ENCODE measurements at places on chromosomes 6 and 20. TPM values are rescaled to one million over a fixed set of nuclear protein-coding genes. Genes with fewer than 3 reads are reported as not detected.

Gene EFCAB8
- 0.15 TPM for total RNA-seq

Gene FAM83B
- 2.0 TPM for total RNA-seq

Gene TMEM244
- total RNA-seq = not detected

DNA sequence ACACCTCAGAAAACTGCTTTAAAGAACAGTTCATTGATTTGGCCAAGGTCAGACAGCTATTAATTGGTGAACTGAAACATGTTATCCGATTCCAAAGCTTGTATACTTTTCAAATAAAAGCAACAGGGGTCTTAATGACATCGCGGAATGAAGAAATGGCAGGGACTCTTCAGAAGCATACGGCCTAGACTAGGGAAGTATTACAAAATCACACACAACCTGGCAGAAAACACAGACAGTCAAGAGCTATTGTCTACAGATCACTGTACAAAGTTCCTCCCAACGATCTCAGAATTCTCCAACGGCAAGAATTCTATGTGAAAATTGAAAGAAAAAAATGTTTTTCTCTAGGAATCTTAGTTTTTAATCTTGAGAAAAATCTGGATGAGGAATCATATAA, 105.5 kb downstream of the PTPRK start:
- H3K27ac ChIP-seq = no peak overlapping the region
- H3K4me3 ChIP-seq = no peak overlapping the region
- DNase-seq = no peak
- no peaks in the 10 kb centered on the region for H3K36me3 ChIP-seq

GRCh38 chr6:159062564-159062945, 17.8 kb upstream of the TAGAP start:
- H3K27ac ChIP-seq = no peak overlapping the region
- no peaks in the 10 kb centered on the region for H3K27me3 ChIP-seq
- H3K4me1 ChIP-seq = no peaks in the 10 kb centered on the region
- DNase-seq = no peak
- H3K36me3 ChIP-seq = no peaks in the 10 kb centered on the region
- no peak overlapping the region for H3K4me3 ChIP-seq

- H3K27me3 ChIP-seq = no peaks in the 10 kb centered on the region
- no peaks in the 10 kb centered on the region for H3K36me3 ChIP-seq
- no peaks in the 10 kb centered on the region for H3K4me1 ChIP-seq
These were observed 26.3 kb upstream of the PMEPA1 start for GRCh38 chr20:57735831-57736737.

DNA sequence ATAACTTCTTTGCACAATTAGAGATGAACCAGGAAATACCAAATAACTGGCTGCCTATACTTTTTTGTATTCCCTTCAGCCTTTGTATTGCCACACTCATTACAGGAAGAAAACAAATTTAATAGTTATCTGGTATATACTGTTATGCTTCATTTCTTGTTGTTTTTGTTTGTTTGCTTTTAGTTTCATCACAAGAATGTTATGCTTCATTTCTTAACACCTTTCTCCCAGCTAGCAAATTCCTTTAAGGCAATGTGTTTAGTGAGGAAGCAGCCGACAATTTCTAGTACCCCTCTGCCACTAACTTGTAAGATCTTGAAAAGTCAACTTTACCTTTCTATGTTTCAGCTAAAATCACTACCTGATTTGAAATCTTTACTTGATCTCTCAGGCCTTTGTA, 1.4 kb downstream of the NCOA6 start:
- H3K27ac ChIP-seq = peak overlapping the region; percentile 82
- H3K36me3 ChIP-seq = no peaks in the 10 kb centered on the region
- peaks cover 21% of the 10 kb centered on the region for H3K4me1 ChIP-seq
- H3K4me3 ChIP-seq = peak overlapping the region; percentile 91
- no peak for DNase-seq

DNA sequence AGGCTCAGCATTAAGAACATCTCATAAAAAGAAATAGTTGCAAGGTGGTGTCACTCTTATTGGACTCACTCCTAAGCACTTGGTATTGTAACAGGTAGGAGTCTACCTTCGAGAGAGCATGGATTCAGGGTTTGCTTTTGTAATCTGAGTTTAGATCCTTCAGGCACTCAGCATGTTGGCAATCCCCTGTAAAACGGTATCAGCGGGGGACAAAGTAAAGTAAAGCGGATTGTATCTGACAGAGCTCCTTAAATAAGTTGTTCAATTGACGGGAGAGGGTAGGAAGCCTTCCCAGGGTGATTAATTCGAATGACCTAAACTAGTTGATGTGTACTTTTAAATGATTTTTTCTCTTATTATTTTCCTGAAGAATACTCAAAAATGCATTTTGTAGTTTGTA, 869.8 kb upstream of the EPHA7 start:
- no peak overlapping the region for H3K27ac ChIP-seq
- H3K4me3 ChIP-seq = no peak overlapping the region
- no peaks in the 10 kb centered on the region for H3K4me1 ChIP-seq
- no peak for DNase-seq

DNA sequence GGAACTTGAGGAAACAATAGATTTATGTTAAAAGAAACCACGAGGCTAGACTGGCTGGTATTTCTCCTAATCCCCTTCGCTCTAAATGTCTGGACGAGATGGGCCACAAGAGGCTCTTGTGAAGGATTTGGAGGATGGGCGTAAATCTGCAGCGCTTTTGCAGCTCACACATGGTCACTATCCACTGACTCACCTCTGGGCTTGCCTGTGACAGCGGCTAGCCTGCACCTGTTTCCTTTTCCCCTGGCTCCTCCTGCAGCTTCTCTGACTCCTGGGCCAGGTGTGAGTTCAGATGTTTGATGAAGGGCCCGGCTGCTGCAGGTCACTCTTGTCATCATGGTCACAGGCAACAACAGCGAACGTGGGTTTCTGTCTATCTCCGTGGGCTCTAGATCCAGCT, 629.4 kb downstream of the CBLN4 start:
- no peak overlapping the region for H3K4me3 ChIP-seq
- no peaks in the 10 kb centered on the region for H3K27me3 ChIP-seq
- no peaks in the 10 kb centered on the region for H3K4me1 ChIP-seq
- H3K27ac ChIP-seq = no peak overlapping the region

DNA sequence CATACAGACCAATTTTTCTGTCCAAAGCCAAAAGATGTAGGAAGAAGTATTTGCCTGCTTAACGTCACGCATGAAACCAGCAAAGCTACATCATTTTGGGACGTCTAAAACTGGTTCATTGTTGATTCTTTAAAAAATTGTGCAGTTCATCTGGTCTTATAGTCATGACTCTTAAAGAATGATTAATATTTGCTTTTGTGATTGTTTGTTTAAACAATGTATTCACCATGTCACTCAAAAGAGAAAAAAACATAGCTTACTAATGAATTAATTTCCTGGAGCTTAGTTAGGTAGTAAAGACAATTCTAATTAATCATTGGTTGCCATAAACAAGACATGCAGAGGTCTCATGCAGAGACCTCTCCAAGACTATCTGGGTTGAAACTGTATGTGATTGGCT, 157.3 kb downstream of the RPS12 start:
- DNase-seq = no peak
- no peak overlapping the region for H3K27ac ChIP-seq
- H3K4me1 ChIP-seq = no peaks in the 10 kb centered on the region
- no peak overlapping the region for H3K4me3 ChIP-seq
- no peaks in the 10 kb centered on the region for H3K36me3 ChIP-seq

DNA sequence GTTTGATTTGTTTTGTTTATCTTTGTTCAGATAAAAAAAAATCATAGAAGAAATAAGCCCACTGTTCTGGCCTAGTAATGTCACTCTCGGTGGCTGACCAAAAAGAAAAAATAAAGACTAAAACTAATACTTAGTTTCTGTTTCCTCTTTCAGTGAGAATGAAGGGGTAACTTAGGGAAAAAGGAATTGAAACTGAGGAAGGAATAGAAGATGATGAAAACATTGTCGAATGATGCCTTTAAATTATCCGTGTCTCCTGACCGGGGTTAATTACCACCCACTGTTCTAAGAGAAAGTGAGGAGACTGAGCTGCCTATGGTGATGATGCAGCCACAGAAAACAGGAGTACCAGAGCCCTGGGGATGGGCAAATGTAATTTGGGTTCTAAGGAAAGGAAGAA, 73.1 kb downstream of the PTCHD4 start:
- no peak overlapping the region for H3K27ac ChIP-seq
- no peak for DNase-seq
- no peak overlapping the region for H3K4me3 ChIP-seq
- H3K36me3 ChIP-seq = no peaks in the 10 kb centered on the region

DNA sequence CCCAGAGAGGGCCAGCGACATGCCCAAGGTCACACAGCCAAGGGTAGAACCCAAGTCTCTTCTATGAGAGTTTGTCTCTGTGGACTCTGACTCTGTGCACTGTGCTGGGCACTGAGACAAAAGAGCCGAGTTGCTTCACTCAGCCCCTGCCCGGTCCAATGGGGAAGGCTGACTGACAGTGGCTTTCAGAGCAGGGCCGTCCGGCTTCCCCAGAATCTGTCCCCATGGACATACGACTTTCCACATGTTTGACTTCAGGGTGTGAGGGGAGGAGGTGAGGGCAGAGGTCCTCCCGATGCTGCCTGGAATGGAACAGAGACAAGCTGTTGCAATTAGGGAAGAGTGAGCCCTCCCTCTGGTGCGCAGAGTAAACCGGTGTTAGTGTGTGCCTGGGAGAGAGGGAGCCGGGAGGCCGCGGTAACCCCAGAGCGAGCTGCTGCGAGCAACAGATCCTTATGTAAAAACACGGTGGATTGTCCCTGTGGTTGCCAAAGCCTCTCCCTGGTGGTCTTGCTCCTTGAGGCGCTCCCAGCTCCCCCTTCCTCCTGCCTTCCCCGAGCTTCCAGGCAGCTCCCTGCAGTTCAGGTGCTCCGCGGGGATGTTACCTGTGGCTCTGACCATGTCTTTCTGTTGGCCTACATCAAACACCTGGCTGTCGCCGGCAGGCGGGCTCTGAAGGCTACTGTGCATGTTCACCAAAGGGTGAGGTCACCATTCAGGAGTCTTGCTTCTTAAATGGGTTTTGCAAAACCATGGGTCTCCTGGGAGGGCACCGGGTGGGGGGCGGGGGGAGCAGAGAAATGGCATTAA, 672 bp downstream of the SIRPA start:
- peak overlapping the region; percentile 51 for H3K4me3 ChIP-seq
- no peaks in the 10 kb centered on the region for H3K27me3 ChIP-seq
- H3K27ac ChIP-seq = peak overlapping the region; percentile 88
- no peak for DNase-seq

DNA sequence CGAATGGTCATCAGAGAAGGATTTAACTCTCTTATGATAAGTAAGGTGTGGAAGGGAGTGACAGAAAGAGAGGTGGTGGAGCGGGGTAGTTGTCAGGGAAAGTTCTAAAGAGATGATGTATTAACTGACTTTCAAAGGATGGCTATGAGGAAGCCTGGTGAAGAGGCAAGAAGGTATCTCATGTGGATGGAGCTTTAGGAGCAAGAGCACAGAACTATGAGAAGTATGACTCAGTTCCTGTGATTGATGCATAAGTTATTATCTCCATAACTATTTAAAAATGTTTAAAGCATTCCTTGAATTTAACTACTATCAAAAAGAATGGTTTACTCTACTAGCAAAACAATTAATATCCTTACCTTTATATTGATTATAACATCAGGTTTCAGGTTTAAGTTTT, 28.8 kb downstream of the AK9 start:
- H3K36me3 ChIP-seq = no peaks in the 10 kb centered on the region
- no peak overlapping the region for H3K4me3 ChIP-seq
- DNase-seq = no peak
- no peaks in the 10 kb centered on the region for H3K4me1 ChIP-seq
- H3K27ac ChIP-seq = no peak overlapping the region

DNA sequence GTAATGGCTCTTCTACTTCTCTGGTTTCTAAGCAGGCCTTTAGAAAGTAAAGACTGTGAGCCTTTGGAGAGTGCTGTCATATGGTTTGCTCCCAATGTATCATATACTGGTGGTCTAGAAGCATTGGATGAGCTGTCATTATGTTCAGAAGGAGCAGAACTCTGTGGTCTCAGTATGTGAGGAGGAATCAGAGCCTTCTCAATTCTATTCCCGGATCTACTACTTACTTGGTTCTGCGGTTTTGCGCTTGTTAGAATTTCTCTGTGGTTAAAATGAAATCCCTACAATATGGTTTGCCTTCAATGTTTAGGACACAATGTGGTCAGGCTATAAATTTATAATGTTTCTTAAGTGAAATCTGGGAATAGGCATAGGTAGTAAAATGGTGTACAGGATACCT, 64.6 kb downstream of the RWDD2A start:
- H3K27ac ChIP-seq = no peak overlapping the region
- no peak for DNase-seq
- no peaks in the 10 kb centered on the region for H3K36me3 ChIP-seq
- no peak overlapping the region for H3K4me3 ChIP-seq
- H3K27me3 ChIP-seq = no peaks in the 10 kb centered on the region
- H3K4me1 ChIP-seq = no peaks in the 10 kb centered on the region

- no peaks in the 10 kb centered on the region for H3K27me3 ChIP-seq
- no peak overlapping the region for H3K27ac ChIP-seq
- DNase-seq = no peak
- H3K4me1 ChIP-seq = no peaks in the 10 kb centered on the region
These were observed 56.1 kb upstream of the STMND1 start for GRCh38 chr6:17045581-17046322.

DNA sequence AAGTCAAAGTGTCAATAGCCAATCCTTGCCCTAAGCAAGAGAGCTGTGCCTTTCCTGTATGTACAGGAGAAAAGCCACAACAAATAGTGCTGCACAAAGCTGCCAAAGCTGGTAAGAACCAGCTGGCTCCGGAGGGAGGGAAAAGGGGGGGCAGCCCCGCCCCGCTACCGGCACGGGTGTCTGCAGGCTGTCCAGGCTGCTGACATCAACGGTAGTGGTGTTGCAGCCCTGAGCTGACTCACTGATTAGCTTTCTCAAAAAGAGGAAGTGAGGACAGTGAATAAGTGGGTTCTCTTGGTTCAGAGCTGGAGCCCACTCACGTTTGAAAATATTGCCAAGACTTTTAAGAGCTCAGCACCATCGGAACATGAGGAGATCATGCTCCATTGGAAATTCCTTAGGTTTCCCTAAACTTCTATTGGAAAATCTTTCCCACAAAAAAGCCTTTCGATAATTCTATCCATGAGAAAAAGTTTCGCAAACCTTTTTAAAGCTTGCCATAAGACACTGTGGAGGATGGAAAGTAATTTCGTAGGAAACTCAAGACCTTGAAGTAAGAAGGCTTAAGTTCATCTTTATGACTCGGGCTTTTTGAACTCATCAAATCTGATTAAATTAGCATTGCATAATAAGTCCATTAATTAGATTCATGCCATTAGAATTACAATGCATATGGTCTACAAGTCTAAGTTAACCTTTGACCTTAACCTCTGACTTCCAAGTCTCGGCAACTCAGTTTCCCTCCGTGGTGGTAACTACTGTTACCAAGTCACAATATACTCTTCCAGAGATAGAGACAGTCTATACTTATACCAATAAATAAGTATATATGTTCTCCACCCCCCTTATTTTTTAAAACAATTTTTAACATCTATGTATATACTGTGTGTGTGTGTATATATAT, 67.0 kb downstream of the TNFRSF21 start:
- no peaks in the 10 kb centered on the region for H3K36me3 ChIP-seq
- no peak overlapping the region for H3K4me3 ChIP-seq
- no peak overlapping the region for H3K27ac ChIP-seq
- no peaks in the 10 kb centered on the region for H3K27me3 ChIP-seq

- H3K27me3 ChIP-seq = no peaks in the 10 kb centered on the region
- H3K4me3 ChIP-seq = no peak overlapping the region
- H3K27ac ChIP-seq = no peak overlapping the region
- DNase-seq = no peak
- no peaks in the 10 kb centered on the region for H3K36me3 ChIP-seq
These were observed 76.9 kb downstream of the PLCG1 start for GRCh38 chr20:41214202-41214601.
